ENCODE measurements at places on chromosomes 7 and 10.

DNA sequence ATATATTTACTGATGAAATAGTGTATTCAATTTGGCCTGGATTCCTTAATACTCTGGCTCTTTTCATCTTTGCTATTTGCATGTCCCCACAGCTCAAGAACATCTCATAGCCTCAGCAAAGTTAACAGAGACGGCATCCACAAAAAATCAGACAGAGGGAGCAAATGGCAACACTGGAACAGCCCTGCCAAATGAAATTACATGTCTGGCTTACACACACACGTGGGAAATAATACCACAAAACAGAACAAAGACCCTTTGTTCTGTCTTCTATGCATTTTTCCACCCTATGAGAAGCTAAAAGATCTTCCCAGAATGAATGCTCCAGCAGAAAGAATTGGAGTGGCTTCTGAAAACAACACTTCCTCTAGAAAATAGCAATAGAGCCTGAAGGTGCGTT, 139.5 kb downstream of the ALOX5 start:
- DNase-seq: no peak

- no peak for DNase-seq
Measured at GRCh38 chr7:11434366-11434765, 397.6 kb downstream of the THSD7A start.

- no peak for DNase-seq
Measured at GRCh38 chr10:118912961-118913600, 116.4 kb upstream of the NANOS1 start.

DNA sequence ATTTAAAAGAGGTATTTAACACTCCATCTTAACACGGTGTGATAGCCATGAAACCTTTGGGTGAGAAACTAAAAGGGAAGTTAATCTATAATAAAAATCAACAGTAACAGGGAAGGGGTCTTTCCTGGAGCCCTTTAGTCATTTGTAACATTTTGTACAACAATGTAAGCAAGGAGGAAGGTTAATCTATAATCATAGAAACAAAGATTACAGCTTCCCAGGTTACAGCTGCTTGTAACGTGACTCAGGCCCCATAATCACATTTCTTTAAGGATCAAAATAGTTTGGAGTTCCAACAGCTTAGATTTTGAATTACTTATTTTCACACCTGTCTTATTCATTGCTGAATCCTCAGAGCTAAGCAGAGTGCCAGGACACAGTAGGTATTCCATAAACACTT, 17.9 kb upstream of the CC2D2B start:
- DNase-seq: no peak

DNA sequence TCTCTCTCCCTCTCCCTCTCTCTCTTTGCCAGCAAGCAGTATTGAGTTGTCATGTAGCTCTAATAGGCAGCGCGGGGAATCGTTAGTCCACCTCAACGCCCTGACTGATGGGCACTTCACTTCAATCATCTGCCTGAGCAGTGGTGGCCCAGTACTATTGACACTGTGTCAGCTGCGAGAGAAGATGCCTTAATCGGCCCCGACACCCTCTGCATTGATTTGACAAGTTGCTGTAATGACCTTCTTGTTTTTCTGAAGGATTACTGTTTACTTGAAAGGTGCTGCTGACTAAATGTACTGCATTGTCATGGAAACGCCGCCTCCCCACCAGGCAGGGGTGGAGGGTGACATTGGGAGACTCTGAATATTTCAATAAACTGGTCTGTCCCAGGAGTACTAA, 913.8 kb downstream of the KCNMA1 start:
- no peak for DNase-seq

GRCh38 chr7:142827951-142828500, 26.9 kb upstream of the EPHB6 start:
- no peak for DNase-seq

- DNase-seq: no peak
Measured at GRCh38 chr10:91909117-91909677, at the start of gene FGFBP3. TSS of gene FGFBP3 (minus strand) at chr10:91909486. CDS start at chr10:91908969, 517 bp downstream.

- DNase-seq: no peak
Measured at GRCh38 chr7:8141070-8141469, 120.9 kb downstream of the ICA1 start.

DNA sequence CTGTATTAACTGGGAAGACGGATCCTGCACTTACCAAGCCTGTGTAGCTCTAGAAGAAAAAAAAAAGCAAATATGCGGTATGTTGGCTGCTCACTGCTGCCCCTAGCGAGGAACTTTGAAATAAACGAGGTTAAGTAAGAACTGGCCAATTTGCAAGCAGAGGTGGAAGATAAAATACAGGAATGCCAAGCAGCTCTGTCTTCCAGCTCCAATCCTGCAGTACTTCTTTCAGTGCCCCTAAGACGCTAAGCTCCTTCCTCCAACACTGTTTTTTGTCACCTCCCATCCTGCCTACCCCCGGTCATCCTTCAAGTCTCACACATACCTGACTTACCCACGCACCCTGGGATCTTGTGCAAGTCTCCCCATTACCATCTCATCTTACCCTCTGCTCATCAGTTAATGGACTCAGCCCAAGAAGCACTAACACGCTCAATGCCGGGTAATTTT, 809 bp downstream of the C10orf143 start:
- peak; percentile 50 for DNase-seq

GRCh38 chr10:8398771-8399170, 344.3 kb downstream of the GATA3 start:
- DNase-seq: no peak

- DNase-seq: no peak
Measured at GRCh38 chr7:82549616-82550285, 106.2 kb upstream of the CACNA2D1 start.

All from heart left ventricle (tissue), 16 donors.